ENCODE measurements at places on chromosomes 5 and 9.

GRCh38 chr9:73237140-73237539 lies 85.5 kb downstream of the ANXA1 start:
- DNase-seq, result no peak

DNA sequence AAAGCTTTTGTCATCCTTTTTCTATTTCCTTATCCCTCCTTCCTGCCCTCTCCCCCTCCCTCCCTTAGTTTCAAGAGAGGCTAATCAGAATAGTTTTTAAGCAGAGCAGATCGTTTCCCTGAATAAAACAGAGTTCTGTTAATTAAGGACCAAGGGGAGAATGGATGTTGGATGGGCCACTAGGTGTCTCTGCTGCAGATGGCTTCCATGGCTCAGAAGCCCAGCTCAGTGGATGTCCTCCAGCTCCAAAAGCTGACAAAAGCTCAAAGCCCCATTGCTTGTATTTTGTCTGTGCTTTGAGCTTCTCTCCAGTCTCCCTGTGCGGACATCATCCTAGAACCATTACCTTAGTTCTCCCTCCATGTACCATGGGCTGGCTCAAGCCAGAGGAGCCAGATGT lies 21.0 kb upstream of the NPR3 start:
- DNase-seq, result no peak

- DNase-seq, result no peak
Measured at GRCh38 chr9:34386656-34387055, 10.0 kb upstream of the MYORG start.

DNA sequence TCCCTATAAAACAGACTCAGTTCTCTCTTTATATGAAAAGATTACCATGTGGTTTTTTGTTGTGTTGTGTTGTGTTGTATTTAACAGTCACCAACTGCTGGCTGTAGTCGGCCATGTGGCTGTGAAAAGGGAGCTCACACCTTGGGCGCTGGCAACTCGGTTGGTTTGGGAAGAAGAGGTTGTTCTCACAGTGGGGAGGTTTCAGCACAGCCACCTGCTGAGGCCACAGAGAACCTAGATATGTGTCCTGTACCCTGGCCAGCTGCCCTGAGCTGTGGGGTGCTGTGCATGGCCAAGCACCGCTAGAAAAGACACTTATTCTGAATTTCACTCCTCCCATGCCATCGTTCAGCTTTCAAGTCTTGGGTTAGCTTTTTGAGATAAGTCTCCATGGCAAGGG lies 58.8 kb downstream of the SYK start:
- no peak for DNase-seq

DNA sequence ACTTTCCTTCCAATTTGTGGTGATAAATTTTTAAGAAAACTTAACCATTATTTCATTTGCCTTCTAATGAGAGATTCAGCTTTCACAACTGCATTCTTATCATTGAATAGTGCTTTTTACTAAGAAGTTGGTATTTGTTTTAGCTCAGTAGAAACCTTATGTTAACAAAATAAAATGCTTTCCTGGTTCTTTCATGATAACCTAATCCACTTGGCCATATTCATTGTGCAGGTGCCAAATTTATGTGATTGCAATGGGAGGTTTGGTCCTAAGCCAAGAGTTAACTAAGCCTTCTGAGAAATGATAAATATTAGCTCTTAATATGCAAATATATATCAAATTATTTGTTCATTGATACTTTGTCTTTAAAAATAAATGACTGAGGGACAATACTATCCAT lies 141.1 kb upstream of the TLE4 start:
- no peak for DNase-seq

- DNase-seq, result no peak
Measured at GRCh38 chr9:91163773-91164471, 197.8 kb downstream of the AUH start.

DNA sequence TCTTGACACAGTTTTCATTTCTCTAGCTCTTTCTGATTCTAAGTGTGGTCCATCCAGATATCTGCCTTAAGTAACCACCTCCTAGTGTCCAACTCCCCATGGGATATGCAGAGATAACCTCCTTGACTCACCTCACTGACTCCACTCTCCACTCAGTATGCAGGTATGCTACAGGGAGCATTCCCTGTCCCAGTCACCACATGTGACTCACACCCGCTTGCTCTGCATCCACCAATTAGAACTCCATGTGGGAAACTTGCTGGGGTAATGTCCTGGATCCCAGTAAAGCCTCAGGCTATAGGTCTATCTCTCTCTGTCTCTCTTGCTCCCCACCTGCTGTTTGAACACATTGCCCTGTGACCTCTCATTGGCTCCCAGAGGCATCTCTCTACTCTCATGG lies 563.9 kb downstream of the HTR1A start:
- DNase-seq, result peak; percentile 21

DNA sequence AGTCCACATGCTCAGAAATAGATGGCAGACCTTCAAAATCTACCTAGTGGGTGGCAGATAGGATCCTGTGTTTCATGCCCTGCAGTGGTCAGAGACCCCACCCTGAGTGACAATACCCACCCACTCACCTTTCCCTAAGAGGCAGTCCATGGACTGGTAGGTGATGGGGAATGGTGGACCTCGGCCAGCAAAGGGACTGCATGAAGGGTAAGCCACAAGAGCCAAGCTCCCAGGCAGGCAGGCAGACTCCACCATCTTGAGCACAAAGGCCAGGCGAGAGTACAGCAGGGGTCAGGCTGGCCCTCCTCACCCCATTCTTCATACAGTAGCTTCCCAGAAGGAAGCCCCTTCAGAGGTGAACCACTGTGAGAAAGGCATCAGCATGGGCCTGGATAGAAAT lies 78.4 kb downstream of the SYK start:
- no peak for DNase-seq

- no peak for DNase-seq
Measured at GRCh38 chr5:634191-634590, 22.1 kb downstream of the CEP72 start.

GRCh38 chr9:16626577-16627130 lies 243.8 kb downstream of the BNC2 start:
- DNase-seq, result no peak

DNA sequence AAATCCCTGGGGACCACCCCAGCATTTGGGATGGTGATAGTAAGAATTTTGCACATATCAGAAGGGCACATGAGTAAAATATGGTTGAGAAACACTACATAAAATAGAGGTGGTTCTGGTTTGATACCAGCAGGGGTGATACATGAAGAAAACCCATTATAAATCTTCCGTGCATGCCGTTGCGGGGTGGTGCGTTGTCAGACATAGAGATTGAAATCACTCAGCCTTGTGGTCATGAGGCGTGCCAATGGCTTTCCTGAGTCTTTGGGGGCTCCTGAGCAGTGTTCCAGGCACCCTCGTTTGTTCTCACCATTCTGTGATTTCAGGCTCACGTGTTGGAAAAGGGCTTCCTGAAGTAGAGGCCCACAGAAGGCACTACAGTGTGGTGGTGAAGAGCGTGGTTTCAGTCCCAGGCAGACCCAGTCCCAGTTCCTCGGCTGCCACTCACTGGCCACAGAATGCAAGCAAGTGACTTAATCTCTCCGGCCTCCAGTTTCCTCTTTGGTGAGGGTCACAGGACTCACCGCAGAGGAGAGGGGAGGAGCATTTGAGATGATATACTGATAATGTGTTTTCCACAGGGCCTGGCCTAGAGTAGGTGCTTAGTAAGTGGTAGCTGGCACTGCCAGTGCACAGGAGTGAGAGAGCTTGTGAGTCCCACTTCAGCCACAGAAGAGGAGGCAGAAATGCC lies 20.5 kb upstream of the GLRX start:
- DNase-seq, result no peak

- peak; percentile 45 for DNase-seq
Measured at GRCh38 chr9:121201045-121201737, 478 bp downstream of the RAB14 start.

DNA sequence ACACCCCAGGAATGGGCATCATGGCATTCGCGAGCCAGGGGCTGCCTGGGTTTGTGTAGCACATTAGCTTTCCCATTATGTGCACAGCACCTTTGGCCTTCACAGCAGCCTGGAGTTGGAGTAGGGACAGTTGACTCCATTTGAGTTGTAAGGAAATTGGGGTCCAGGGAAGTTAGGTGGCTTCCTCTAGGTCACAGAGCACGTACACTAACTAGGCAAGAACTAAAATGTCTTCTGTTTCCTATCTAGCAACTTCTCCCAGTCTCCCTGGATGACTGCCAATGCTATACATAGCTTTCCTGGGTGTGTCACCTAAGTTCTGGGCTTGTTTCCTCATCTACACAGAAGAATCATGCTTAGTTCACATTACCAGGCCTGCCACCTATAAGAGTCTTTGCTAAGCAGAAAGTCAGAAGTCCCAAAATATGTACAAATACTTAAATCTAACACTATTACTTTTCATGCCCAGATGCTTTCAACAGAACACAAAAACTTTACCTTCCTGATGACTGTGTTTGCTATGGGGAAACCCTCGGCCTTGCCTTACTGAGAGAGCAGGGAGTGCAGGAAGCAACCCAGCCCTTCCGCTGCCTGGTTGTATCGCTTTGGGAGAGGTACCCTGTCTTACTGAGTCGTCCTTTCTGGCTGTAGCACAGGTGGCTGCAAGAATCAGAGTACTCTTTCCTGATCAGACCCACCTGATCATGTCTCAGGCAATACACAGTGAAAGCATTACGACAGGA lies 12.0 kb downstream of the MACROH2A1 start:
- no peak for DNase-seq

DNA sequence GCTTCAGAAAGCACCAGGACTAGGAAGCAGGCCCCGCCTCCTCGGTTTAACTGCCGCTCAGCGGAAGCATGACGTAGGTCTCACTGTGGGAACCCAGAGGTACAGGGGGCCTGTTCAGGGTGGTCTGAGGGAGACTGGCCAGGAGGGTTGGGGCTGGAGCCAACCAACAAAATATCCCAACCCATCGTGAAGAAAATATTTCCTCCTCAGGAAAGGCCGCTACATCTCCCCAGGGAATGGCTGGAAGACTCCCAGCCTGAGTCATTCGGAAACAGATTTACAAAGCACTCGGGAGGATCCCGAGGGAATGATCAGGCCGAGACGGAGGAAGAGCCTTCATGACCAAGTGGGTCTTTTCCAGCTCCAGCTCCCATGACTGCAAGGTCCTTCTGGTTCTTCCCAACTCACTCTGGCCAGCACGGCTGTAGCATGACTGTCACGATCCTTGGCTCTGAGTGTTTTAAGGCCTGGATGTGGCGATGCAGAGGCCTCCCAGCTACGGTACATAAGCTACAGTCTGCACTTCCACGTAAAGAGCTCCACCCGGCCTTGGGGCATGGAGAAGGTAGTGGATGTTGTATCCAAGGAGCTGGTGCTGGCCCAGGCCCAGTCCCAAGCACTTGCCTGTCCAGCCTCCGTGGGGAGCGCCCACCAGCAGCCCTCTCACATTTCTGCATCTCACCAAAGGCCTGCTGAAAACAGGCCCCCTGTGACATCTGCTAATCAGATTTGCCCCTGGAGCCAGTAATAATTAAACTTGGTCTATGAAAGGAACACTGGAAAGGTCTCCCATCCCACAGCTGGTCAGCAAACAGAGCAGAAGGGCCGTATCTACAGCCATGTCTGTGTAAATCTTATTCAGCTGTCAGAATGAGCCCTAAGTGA lies 100.6 kb downstream of the LHFPL2 start:
- DNase-seq, result no peak

DNA sequence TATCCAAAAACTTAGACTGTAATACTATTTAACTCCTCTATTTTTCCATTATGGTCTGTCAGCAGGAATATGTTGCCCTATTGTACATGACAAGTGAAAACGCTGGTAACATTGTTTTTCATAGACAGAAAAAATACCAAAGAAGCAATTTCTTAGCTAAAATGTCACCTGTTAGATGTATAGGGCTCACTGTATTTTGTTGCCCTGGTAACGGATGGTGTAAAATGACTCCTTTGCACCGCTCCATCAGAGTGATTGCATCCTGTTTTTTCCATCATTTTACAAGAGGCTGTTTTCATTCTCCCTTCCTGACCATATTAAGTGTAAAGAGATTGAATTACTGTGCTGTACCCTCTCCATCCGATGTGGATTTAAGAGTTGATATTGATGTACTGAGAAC lies 460.1 kb upstream of the TLE4 start:
- DNase-seq, result no peak

- no peak for DNase-seq
Measured at GRCh38 chr9:32550150-32550561, 2.0 kb upstream of the SMIM27 start.

GRCh38 chr5:124206540-124206939 lies 539.9 kb downstream of the ZNF608 start:
- DNase-seq, result no peak

DNA sequence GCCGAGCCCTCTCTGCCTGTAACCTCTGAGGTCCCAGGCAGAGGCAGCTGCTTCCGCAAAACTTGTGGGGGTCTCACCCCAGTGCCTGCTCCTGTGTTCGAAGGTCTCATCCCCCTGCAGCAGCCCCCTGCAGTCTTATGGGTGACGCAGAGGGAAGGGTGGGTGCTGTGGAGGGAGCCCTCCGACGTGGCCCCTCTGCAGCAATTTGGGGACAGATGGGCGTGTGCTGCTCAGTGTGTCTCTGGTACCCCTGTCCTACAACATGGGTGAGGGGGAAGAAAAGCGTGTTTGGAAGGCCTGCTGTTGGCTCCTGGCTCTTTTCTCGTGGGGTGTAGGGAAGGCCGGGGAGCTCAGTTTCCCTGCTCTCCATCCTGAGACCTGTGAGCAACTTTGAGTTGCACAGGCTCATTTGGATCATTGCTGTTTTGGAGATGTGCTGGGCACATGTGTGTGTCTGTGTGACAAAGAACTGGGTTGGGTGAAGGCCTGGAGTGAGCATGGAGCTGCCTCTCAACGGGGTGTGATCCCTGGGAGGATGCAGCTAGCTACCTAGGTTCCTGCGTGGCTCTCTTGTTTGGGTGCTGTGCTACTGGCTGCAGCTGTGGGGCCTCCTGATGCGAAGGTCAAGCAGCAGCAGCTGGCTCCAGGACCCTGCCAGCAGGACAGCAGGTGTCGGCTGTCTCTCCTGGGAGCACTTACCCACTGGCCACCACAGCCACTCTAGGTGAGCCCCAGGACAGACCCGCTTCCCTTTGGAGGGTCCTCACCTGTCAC lies 179.6 kb upstream of the PITX1 start:
- no peak for DNase-seq

GRCh38 chr9:1939926-1940368 lies 75.2 kb upstream of the SMARCA2 start:
- peak; percentile 43 for DNase-seq

GRCh38 chr5:149775785-149776184 lies 45.7 kb downstream of the PPARGC1B start:
- DNase-seq, result no peak

- DNase-seq, result no peak
Measured at GRCh38 chr9:117098331-117098730, 316.5 kb downstream of the ASTN2 start.

Measured in WTC11 (cell line).